ENCODE measurements at places on chromosomes 4 and X.

DNA sequence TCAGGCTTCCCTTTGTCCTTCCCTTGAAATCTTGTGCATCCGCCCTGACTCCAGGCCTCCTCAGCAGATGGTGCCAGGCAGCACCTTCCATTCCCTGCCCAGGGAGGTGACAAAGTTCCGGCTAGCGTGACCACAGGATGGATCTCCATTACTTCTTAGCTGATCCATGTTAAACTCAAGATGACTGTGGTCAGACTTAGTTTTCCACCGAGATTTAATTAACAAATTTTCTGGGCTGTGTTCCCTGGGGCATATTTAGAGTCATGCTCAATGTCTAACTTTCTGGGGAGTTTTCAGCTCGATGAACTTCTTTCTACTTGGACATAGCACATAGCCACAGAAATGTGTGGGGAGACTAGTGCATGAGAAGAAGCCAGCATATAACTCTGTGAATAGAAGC lies 215.1 kb upstream of the SFRP2 start:
- no peak for DNase-seq

DNA sequence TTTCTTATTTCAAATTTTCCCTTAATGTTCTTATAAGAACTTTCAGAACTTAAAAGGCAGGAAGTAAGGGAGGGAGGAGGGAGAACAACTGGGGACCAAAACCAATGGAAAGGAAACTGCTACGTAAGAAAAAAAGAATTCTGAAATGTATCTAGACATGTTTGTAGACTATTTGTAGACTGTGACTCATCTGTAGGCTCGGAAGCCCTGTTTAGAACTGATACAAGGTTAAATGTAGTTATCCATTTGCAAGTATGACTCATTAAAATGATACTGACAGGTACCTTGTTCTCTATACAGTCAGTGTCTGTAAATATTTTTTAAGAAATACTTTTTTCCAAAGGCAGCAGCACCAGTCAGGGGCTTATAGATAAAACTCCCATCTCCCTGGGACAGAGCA lies 202.0 kb downstream of the DHX15 start:
- DNase-seq = no peak

DNA sequence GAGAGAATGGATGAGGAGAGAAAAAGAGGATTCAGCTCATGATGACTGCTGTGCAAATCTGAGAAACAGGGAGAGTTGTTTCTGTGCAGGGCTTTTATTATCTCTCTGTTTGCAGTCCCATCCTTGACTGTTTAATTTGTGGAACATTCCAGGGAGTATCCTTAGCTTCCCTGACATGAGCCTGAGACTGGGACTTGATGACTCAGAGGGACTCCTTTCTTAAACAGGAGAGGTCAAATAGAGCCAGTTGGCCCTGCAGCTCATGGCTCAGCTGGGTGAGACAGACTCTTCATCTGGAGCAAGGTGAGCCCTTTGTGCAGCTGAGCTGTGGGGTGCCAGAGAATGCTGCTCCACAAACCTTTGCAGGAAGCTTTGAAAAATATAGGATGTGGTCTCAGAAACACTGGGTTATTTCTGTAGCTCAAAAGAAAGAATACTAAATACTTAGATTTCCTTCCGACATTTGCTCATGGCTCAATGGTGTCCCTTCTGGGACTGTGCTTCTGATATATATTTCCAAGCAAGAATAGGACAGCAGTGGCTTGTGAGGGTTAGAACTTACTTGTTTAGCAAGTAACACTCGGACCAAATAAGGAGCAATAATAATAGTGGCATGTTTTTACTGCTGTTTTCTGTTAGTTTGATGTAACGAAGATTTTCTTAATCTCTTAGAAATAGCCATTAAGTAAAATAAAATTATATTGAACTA lies 14.5 kb downstream of the ARHGAP24 start:
- DNase-seq = no peak

- DNase-seq = no peak
Measured at GRCh38 chr4:183011213-183011907, 87.7 kb upstream of the WWC2 start.

DNA sequence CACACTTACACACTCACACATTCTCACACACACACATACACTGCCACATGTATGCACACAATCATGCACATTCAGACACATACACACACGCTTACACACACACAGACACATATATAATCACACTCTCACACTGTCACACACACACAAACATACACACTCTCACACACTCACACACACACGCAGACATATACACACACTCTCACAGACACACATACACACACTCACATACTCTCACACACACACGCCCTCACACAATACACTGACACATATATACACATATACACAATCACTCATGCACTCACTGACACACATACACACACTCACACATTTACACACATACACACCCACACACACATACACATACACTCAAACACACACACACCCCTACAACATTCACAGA lies 435.3 kb upstream of the FRG1 start:
- no peak for DNase-seq

DNA sequence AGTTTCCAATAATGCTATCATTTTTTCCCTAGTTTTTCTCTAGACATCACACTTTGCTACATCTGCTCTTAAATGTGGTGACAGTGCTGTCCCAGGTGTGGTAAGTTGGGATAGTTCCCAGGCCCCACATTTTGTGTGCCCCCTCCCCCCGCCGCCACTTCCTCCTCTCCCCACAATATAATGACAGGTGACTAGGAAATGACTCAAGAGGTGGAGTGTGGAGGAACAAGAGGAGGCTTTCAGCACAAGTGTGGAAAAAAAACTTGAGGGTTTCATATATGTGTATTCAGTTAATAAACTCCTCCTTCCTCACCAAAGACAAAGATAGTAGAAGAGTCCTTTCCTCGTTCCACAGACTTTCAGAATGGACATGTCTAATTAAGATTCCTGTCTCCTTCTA lies 18.3 kb upstream of the IL21 start:
- DNase-seq = no peak

- DNase-seq = no peak
Measured at GRCh38 chrX:20507901-20508620, 241.4 kb upstream of the RPS6KA3 start.

DNA sequence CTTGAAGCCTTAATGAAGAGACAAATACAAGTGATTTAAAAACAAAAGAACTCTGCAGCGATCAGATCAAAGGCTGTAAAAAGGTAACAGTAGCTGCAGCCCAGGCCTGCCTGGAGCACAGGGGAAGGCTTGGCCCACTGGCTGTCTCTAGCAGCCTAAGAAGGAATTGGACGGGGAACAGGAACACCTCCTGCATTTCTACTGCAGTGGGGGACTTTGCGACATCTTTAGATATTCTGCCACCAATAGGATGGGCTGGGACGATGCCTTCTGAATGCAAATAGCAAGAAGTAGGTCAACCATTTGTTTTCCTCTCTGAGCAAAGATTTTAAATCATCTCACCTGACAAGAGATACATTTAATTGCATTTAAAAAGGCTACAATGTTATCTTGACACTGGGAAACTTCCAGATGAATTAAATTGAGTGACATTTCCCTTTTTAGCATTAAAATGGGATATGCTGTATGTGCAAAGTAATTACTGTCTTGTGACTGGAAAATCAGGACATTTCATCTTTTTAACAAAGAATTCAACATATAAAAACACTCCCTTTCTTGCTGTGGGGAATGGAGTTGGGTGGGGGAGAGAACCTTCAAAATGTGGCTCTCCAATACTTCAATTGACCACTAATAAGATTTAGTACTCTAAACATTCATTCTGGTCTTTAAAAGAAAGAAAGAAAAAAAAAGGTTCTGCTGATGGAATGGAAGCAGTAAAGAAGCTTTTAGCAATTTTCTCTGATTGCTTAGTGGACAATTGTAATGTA lies 70.0 kb downstream of the NYX start:
- no peak for DNase-seq

GRCh38 chr4:142690406-142691163 lies 155.5 kb downstream of the INPP4B start:
- no peak for DNase-seq

GRCh38 chr4:80333121-80333520 lies 2.4 kb upstream of the CFAP299 start:
- no peak for DNase-seq

- DNase-seq = peak; percentile 24
Measured at GRCh38 chr4:152643153-152644035, 36.4 kb downstream of the TMEM154 start.

Data from activated CD8-positive, alpha-beta T cell treated with anti-CD3 and anti-CD28 coated beads, Interleukin-2, amount 10 ng/mL, durations not matched to agents 7 days and 5 days (primary cell).